ENCODE measurements at places on chromosomes 1 and 21.
A peak's percentile ranks its signal among the peaks of the same experiment; 100 is the strongest.

DNA sequence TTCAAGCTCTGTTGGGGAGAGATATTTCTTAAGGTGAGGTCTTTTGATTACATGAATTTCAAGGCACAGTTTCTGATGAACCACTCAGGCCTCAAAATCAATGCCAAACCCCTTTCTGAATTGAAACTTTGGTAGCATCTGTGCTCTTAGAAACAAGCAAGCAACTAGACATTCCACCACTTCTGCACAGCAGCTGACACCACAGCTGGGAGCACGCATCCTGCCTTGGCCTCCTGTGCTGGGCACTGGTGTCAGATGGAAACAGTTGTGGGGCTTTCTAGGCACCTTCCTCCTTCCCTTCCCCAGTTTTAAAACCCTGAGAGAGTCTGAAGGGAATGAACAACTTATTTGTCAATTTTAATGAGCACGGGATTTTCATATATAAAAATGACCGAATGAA is 360.2 kb downstream of the ADGRL2 start:
- DNase-seq, result no peak

DNA sequence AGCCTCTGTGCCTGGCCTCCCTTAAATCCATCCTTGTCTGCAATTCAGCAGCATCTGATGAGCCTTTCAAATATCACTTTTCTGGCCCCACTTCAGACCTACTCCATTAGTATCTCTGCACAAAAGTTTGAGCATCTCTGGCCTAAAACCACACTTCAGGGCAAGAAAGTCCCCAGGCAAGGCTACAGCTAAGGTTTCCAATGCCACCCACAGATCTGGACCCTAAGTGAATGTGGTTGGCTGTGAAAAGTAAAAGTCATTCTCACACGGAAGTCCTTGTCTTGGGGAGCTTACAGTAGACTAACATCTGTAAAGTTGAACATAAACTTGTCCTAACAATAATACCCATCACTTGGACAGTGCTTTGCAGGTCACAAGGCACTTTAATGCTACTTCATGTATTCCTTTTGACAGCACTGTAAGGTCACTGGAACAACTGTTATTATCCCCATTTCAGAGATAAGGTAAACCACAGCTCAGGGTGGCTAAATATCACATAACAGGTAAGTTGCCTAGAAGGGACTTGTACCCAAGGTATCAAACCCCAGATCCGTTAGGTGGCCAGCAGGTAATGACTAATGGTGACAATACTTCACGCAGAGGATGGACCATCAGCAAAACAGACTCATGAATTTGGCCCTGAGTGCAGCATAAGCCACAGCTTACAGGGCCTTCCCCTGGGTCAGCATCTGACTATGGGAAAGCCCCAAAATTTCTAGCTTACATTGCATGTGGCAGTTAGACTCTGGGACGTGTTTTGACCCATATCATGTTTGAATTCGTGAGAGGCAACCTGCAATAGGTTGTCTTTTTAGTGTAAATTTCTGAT is 356.0 kb downstream of the HHAT start:
- DNase-seq, result no peak

- DNase-seq, result peak; percentile 77
These were observed 19.3 kb downstream of the DPT start for GRCh38 chr1:168709405-168710363.

- peak; percentile 42 for DNase-seq
These were observed 835 bp downstream of the PGM1 start for GRCh38 chr1:63593886-63594605.

- DNase-seq, result no peak
These were observed 63.0 kb upstream of the BACH1 start for GRCh38 chr21:29235714-29236197.

GRCh38 chr1:116826818-116827606 is 72.8 kb downstream of the CD2 start:
- no peak for DNase-seq

GRCh38 chr1:54287801-54288211 is 87.8 kb downstream of the MRPL37 start:
- DNase-seq, result no peak

GRCh38 chr1:54158071-54158470 is 5.3 kb upstream of the CDCP2 start:
- no peak for DNase-seq

DNA sequence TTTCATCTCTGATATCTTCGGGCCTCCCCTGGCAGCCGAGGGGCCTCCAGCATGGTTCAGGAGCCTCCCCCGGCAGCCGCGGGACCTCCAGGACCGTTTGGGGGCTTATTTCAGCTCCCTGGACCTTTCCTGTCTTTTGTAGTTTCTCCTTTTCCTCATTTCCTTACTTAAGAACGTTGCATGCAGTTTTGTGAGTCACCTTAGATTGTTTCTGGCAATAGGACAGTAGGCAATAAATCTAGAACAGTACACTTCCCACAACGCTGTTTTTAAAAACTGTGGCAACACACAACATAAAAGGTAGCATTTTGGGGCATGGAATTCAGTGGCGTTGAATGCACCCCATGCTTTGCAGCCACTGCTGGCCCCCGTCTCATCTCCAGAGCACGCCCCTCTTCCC is 24.4 kb downstream of the FAAP20 start:
- DNase-seq, result no peak

- DNase-seq, result no peak
These were observed 20.0 kb downstream of the TMEM81 start for GRCh38 chr1:205064301-205064700.

DNA sequence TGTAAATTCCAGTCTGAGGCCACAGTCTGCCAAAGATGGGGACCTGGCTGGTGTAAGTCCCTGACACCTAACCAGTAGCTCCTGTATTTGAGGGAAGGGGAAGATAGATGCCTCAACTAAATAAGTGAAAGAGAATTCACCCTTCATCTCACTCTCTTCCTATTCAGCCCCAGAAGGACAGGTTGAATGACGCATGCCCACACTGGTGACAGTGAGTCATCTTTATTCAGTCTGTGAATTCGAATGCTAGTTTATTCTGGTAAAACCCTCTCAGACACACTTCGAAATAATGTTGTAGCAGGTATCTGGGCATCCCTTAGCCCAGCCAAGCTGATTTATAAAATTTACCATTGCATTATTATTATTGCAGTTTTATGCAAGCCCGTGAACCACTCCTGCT is 617.0 kb upstream of the PRMT6 start:
- DNase-seq, result no peak

GRCh38 chr1:243269461-243269801 is 13.6 kb downstream of the SDCCAG8 start:
- no peak for DNase-seq

DNA sequence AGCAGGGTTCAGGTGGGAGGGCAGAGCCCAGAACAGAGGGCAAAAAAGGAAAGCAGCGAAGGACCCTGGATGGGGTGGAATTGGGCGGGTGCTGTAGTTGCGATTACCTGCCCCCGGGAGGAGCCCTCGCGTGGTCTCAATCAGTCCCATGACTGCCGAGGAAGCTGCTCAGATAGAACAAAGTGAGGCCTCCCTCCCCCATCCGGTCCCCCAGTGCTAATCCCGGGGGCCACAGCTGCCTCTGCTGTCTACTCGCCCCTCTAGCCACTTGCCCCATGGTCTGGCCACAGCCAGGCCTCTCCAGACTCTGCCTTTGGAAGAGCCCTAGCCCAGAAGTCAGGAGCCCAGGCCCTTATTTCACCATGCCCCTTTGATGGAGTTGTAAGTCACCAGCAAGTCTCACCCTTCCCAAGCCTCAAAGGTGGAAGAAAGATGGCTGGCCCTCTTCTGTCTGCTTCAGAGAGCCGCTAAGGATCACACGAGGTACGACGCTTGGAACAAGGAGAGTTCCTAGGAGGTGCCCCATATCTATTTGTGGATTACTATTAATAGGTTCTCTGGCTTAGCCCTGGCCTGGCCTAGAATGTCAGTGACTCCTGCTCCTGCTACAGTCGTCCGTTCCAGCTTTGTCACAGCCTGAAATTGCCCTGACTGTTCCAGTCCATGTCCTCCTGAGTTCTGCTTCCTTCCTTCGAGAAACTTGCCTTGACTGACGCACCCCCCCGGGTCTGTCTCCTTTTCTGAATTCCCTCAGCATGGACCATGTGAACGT is 16.4 kb downstream of the ECHDC2 start:
- DNase-seq, result peak; percentile 4

DNA sequence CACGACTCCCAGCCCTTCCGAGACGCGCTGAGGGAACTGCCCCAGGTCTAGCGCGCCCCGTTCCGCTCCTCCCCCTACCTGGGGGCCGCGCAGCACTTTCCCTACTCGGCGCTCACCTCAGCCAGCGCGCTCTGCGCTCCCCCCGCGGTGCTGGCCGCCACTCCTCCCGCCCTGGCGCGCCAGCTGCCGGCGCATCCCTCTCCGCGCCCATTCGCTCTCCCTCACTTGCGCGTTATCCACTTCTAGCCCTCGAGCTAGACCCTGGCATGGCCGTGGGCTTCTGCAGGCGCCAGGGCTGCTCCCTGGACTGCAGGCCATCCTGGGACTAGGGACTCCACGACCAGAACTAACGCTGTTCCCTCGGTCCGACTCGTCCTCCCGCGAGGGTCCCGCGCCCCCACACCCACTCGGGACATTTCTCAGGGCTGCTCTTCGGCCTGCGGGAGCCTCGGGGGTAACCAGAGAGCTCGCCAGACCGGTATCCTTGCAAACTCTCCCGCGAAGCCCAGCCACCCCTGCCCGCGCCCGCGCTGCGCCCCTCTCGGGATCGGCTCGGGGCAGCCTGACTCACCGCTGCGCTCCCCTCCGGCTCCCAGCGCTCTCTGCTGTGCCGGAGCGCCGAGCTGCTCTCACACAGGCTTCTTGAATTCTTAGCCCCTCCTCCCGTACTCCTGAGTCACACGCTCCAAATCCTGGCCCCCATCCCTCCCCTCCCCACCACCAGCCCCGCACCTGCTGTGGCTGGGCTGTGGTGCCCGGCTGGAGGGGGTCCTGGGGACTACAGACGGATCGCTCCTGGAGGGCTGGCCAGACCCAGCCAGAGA is at the start of gene NGF:
NGF (minus strand) TSS at position 617 of the 824 bp plus-strand sequence. CDS start 51,454 bp downstream, outside the sequence.
- DNase-seq, result peak; percentile 45

DNA sequence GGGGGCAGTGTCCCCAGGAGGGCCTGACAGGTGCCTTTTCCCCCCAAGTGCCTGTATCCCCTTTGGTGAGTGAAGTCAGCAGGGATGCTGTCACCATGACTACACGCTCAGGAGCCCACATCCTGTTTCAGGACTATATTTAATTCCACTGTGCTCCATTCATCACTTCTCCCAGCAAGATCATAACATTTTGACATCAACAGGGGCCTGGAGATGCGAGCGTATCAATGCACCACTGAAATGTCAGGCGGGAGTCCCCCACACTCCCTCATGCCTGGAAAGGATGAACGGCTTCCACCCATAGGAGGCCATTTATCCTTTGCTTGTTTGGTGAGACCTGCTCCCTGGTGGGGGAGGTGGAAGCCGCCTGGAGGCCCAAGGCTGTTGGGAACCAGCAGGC is 119.1 kb downstream of the PTPRU start:
- DNase-seq, result no peak

GRCh38 chr1:21058035-21058793 is 118.5 kb downstream of the EIF4G3 start:
- DNase-seq, result no peak

- no peak for DNase-seq
These were observed 20.8 kb downstream of the DISP3 start for GRCh38 chr1:11499601-11500331.

GRCh38 chr1:164518692-164519332 is 40.2 kb upstream of the PBX1 start:
- no peak for DNase-seq

- DNase-seq, result no peak
These were observed 8.3 kb upstream of the LGALS8 start for GRCh38 chr1:236515443-236515958.

- DNase-seq, result no peak
These were observed 36.0 kb downstream of the NUAK2 start for GRCh38 chr1:205285381-205286101.

DNA sequence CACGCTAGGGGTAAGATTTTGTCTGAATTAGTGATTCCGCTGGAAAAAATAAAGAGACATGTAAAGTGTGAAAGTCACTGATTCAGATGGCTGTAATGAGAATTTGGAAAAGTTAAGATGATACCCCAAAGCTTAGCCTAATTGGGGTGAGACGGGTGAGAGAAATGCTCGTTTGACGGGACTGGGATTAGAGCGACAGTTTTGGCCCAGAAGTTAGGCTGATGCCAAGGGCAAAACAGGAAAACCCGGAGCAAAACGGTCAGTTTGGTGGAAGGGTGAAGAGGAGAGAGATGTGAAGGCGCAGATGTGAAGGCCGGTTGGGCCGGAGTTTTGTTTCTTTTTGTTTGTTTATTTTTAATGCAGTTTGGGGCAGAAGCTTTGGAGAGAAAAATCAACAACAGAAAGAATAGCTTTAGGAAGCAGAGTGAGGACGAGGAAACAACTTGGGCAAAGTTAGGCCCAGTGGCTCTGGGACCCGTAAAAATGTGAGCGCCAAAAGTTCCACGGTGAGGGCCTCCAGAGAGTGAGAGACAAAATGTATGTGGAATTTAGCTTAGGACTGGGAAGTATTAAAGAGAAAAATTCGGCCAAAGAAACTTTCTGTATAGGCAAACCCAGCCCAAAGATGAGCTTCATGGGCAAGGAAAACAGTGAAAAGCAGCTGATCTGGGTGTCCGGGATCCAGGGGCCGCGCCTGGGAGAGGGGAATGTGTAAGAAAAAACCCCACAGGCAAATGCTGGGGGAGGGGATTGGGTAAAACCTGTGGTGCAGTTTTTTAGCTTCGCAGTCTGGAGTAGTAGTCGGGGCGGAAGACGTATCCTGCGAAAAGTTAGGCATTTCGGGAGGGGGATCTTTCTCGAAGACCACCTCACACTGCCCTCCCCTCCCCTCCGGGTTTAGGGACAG is 1.2 kb downstream of the DMRTA2 start:
- DNase-seq, result no peak

DNA sequence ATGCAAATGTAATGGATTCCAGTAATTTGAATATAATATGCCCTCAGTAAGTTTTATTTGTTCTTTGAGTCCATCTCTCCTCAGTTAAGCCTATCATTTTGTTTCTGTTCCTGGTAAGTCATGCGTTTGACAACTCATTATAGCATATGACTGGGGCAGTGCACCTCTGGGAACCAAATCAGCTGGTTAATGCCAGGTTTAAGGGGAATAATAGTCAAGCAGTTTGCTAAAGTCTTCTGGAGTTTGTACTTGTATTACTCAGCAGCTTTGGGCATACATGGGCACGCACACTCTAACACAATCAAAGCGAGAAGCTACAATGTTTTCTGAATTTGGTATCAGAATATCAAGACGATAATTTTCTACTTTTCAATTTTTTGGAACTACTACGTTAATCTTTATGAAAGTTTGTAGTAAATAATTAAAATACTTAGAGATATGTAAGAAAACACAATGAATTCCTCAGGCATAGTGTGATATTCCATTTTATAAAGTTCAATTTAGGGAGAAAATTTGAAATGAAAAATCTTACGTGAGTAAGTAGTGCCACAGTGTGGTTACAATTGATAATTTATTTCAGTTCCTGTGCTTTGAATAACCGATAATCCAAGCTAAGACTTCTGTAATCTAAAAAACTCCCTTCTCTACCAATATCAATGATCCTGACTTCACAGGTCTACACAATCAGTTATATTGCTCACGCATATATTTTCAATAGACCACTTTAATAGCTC is 43.8 kb upstream of the KCTD3 start:
- DNase-seq, result no peak
